ENCODE measurements at places on chromosomes 13 and 19.

DNA sequence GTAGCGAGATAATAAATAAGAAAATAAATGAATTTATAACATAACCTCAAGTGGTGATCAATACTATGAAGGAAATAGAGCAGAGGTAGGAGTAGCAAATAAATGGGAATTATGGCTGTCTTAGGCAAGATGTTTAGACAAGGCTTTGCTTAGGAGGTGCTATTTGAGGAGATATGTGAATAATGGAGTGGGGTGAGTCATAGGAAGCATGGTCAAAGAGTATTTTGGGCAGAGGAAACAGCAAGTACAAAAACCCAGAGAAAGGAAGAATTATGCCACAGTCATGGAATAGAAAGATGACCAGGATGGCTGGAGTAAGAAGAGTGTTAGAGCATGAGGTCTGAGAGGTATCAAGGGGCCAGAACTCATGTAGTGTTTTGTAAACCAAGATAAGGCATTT, 33.6 kb upstream of the LPAR6 start:
- no peak for DNase-seq

GRCh38 chr19:33552928-33553279, 31.3 kb upstream of the PEPD start:
- DNase-seq = no peak

- no peak for DNase-seq
Measured at GRCh38 chr13:112679932-112680677, 9.7 kb upstream of the ATP11A start.

DNA sequence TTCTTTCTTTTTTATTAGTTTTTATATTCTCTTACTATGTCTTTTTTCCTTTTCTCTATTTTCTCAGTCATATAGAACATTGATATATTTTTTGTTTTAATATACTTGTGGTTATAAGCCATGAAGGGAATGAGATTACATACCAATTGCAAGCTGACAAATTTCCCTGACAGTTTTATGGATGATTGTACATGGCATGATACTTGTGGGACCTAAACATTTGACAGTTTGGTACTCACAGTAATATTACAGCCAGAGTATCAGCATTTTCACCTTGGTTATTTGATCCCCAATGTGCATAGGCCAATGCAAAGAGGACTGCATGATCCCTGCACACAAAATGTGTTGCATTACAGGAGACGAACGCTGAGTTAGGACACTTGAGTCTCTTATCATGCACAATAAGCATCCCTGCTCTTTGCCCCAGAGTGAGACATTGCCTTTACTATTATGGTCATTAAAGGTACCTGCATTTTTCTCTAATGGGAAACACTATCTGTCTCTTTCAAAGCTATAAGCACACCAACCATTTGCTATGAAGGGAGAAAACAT, 713.4 kb upstream of the PCDH20 start:
- no peak for DNase-seq

GRCh38 chr13:94198681-94199080, 280.8 kb downstream of the DCT start:
- DNase-seq = no peak

Data from stimulated activated CD8-positive, alpha-beta memory T cell treated with anti-CD3 and anti-CD28 coated beads, Interleukin-7, amount 100 ng/mL, for 24 hours (primary cell).